Uterus (tissue), 4 donors: ENCODE measurements at places on chromosomes 4 and X.

- no peak for DNase-seq
These were observed 95.3 kb upstream of the GUCY1A1 start for GRCh38 chr4:155571184-155571944.

DNA sequence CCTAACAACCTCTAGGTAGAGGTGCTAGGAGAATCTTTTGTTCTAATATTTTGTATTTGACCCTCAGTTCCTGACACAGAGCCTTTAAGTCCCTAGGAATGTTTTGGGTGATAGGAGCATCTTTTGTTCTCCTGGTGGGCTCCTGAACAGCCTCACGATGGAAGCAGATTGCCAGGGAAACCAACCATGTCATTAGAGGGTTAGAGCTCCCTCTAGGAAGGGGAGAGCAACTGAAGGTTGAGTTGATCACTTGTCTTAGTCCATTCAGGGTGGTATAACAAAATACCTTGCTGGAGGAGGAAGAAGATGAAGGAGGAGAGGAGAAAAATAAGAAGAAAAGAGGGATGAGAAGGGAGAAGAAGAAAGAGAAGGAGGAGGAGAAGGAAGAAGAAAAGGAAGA, 9.2 kb downstream of the VCX start:
- DNase-seq: no peak

GRCh38 chr4:24656906-24657305, 72.6 kb upstream of the DHX15 start:
- no peak for DNase-seq

- no peak for DNase-seq
These were observed 249.4 kb downstream of the ARHGAP10 start for GRCh38 chr4:147981305-147981704.

GRCh38 chrX:74451450-74452198, 30.3 kb downstream of the SLC16A2 start:
- no peak for DNase-seq

GRCh38 chrX:24131476-24131875, 18.1 kb upstream of the ZFX start:
- DNase-seq: no peak

DNA sequence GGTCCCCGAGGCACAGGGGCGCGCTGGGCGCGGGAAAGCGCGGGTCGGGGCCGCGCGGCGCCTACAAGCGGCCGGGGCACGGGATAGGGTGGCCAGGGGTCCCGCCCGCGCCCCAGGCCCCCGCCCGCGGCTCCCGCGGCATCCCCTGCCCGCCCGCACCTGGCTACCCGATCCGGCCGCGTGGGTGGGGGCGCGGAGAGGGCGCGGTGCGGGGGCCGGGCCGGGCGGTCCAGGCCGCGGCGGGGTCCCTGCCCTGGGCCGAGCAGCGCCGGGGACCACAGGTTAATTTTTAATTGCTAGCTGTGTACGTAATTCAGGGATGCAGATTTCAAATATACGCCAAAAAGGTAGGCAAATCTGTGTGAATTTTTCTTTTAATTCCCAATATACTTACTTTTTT, 44.3 kb upstream of the FAM47C start:
- DNase-seq: no peak

DNA sequence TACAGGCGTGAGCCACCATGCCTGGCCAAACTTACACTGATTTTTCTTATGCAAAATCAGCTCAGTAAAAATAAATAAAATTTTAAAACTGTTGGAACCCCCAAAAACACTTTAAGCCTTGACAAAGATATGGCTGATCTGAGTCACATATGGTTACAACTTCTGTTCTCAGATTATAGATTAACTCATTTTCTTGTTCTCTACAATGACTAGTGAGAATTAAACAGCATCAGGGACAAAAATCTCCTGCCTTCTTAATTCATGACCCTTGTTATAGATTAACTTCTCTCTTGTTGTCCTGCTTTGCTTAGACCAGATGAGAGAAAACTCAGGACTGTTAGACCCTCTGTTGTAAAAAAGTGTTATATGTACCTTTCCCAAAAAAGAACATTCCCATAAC, 24.2 kb upstream of the EXOC1L start:
- no peak for DNase-seq

DNA sequence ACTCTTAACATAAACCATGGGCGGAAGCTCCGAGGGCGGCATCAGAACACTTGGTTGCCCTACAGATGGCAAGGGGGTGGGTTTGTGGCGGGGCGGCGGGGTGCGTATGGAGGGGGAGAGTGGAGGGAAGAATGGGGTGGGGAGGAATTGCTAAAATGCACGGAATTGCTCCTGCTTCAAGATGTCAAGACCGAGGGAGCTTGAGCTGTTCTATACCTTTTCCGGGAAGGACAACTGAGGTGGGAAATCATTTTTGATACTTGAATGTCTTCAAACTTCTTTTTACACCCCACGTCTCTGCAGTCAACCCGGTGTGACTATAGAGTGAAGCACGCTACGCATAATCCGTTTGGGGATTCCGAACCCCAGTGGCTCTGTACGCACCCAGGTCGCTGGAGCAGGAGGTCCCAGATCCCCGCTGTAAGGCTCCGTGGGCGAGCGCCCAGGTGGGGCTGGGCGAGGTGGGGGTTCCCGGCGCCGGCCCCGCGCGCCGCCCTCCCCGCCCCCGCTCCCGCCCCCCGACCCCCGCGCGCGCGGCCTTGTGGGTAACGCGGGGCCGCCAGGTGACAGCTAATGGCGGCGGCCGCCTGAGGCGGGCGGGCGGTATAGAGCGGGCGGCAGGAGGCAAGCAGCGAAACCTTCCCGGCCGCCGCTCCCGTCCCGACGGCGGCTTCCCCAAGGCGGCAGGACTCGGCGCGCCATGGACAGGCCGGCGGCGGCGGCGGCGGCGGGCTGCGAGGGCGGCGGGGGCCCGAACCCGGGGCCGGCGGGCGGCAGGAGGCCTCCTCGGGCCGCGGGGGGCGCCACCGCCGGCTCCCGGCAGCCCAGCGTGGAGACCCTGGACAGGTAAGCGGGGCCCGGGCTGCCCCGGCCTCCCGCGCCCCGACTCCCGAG, at the start of gene MTMR1:
TSS of gene MTMR1 (plus strand) at position 566 of the 894 bp plus-strand sequence. CDS start at position 701, 135 bp downstream.
- DNase-seq: no peak

DNA sequence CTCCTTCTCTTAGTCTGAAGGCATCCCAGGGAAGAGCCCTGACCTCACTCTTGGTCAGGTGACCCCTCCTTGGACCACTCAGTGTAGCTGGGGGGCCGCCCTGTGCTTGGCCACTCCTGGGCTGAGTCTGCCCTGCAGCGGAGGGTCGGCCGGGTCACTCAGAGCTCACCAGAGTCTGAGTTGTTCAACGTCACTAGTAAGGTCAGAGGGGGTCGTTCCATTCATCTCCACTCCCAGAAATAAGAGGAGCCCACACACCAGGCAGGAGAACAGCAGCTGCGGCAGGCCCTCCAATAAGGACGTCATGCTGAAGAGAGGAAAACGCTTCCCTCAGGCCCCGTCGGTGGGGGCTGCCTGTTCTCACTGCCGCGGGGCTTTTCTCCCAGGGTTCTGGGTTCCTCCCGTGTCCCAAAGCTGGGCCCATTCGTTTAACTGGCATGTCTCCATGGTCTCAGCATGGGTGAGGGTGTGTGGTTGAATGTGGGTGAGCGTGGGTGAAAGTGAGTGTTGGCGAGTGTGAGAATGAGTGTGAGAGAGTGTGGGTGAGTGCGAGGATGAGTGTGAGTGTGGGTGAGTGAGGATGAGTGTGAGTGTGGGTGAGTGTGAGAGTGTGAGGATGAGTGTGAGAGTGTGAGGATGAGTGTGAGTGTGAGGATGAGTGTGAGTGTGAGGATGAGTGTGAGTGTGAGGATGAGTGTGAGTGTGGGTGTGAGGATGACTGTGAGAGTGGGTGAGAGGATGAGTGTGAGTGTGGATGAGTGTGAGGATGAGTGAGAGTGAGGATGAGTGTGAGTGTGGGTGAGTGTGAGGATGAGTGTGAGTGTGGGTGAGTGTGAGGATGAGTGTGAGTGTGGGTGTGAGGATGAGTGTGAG, 47.7 kb downstream of the ING2 start:
- no peak for DNase-seq

GRCh38 chrX:19388064-19388679, 44.4 kb downstream of the PDHA1 start:
- DNase-seq: no peak

- DNase-seq: no peak
These were observed 49.3 kb upstream of the EOLA2 start for GRCh38 chrX:149987613-149988012.

GRCh38 chr4:57710053-57710452, 599.9 kb upstream of the IGFBP7 start:
- DNase-seq: no peak

GRCh38 chr4:29558789-29559188, 1161.4 kb upstream of the PCDH7 start:
- DNase-seq: no peak

- DNase-seq: no peak
These were observed 221.4 kb downstream of the TACR3 start for GRCh38 chr4:103498161-103499070.

DNA sequence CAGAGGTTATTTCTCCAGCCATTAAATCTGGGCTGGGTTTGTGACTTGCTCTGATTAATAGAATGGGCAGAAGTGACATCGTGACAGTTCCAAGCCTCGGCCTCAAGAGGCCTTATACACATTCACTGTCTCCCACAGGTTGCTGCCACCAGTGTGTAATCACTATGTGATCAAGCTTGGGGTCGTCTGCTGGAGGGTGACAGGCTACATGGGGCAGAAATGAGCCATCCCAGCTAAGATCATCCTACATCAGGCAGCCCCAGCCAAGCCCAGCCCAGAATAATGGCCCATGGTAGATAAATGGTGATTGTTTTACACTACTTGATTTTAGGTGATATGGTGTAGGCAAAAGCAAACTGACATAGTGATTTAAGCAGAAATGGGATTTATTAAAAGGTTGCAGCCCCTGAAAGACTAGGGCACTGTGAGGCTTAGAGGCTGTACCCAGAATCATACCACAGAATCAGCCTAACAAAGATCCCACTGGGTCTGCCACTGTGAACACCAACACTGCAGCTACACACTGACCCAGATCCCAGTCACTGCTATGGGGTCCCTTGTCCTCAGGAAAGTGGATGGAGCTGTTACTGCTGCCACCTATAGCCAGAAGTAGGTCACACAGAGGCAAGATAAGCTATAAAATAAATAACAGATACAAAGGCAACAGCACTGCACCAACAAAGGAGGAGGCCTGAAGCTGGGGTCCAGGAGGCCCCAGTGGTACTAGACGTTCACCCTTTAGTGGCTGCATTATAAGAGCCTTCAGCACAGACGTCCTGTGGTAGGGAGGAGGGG, 159.6 kb upstream of the RBPJ start:
- DNase-seq: no peak

- peak; percentile 18 for DNase-seq
These were observed 548 bp downstream of the TMEM164 start for GRCh38 chrX:110003167-110004156.

GRCh38 chr4:180189666-180190065, 2053.5 kb upstream of the TENM3 start:
- no peak for DNase-seq

GRCh38 chr4:124943145-124943889, 230.8 kb upstream of the ANKRD50 start:
- no peak for DNase-seq

DNA sequence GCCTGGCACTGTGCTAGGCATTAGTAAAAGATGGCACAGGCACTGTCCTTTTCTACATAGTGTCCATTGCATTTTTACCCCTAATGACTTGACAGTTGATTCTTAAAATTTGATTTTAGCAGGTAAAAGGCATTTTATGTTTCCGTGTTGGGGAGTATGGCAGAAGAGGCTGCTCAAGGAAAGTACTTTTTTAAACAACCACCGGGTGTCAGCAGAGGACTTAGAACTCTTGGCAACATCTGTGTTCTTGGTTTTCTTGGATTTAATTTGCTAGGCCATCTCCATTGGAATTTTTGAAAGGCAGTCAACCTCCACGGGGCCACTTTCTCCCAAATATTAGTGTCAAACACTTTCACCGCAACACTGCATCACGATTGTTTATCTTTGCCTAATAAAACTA, 102.9 kb downstream of the TSPAN7 start:
- no peak for DNase-seq

- DNase-seq: no peak
These were observed 28.9 kb downstream of the HOPX start for GRCh38 chr4:56652196-56652595.

GRCh38 chr4:83191026-83191425, 76.5 kb upstream of the PLAC8 start:
- no peak for DNase-seq

GRCh38 chr4:173360587-173361221, 10.1 kb upstream of the SAP30 start:
- no peak for DNase-seq

- no peak for DNase-seq
These were observed 90.4 kb upstream of the VCX3B start for GRCh38 chrX:8374041-8374825.

- DNase-seq: no peak
These were observed 226.0 kb downstream of the LDB2 start for GRCh38 chr4:16672421-16672820.

- DNase-seq: no peak
These were observed 11.4 kb downstream of the TNIP2 start for GRCh38 chr4:2744576-2745270.

- DNase-seq: no peak
These were observed 8.9 kb downstream of the ZNF330 start for GRCh38 chr4:141229408-141230101.

- no peak for DNase-seq
These were observed 90.1 kb downstream of the CEP44 start for GRCh38 chr4:174373821-174374220.

DNA sequence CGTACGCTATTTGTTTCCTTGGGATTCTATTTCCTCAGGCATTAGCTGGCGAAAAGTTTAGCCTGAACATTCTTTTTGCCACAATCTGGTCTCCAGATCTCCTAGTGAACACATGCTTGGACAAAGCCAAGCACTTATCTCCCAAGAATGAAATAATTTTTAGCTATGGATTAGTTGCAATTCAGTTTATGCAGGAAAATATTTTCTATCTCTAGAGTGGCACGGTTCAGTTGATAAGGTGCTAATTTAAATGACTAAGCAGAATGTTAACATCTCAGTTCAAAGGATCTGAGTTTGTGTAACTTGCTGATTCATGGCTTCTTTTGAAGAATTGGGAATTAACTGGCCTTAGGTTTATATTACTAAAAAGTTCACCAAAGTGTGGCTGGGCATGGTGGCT, 58.1 kb upstream of the JADE1 start:
- DNase-seq: no peak

GRCh38 chr4:71765821-71766383, 18.0 kb downstream of the GC start:
- no peak for DNase-seq

GRCh38 chr4:32219306-32220075, 1499.3 kb downstream of the PCDH7 start:
- no peak for DNase-seq
